ENCODE measurements at places on chromosomes 1 and 21.

- DNase-seq, result no peak
Observed at GRCh38 chr1:2582391-2582790, 4.2 kb upstream of the PRXL2B start.

GRCh38 chr1:199684686-199685273 is 342.7 kb upstream of the NR5A2 start:
- DNase-seq, result no peak

DNA sequence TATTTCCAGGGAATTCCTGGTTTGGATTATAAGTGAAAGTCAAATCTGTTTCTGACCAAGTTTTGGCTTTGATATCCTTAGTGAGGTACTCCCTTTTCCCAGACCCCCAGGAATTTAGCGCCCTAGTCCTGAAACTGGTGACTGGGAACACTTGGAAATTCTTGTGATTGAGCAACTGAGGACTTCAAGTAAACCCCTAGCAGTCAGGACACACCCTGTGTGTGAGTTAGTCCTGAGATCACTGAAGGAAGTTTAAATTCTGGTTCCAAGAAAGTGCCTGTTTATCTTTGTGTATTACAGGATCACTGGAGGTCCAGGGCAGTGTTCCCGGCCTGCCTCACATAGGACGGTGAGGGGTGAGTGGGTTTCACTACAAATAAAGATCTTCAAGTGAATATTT is 95.1 kb upstream of the F3 start:
- DNase-seq, result peak; percentile 57

GRCh38 chr21:33733601-33734000 is 91.3 kb downstream of the ITSN1 start:
- no peak for DNase-seq

DNA sequence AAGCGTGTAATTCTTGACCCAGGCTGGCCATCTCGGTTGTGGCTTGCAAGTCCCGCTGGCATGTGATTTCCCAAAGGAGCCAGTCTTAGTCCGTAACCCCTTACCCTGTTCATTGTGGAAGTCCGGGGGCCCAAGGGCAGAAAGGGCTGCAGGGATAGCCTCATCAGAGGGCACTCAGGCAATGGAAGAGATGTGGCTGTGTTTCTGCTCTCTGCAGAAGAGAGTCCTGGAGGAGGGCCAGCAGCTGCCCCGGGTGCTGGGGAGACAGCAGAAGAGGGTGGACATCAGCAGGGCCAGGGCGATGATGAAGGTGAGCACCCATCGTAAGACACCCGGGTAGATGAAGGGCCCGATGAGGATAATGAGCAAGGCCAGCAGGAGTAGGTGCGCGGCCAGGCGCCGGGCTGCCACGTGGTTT is 830 bp downstream of the RNF186 start:
- no peak for DNase-seq

GRCh38 chr1:40423264-40423642 is 27.0 kb upstream of the ZFP69B start:
- no peak for DNase-seq

Data from right atrium auricular region (tissue), 2 donors.